ENCODE measurements at places on chromosomes 3 and 15. TPM values are rescaled to one million over a fixed set of nuclear protein-coding genes. Genes with fewer than 3 reads are reported as not detected.

Gene CIDEC
- total RNA-seq: not detected

Gene PPIB
- 559 TPM for total RNA-seq

Gene SPPL2A
- total RNA-seq: 49.1 TPM

Gene SERINC4
- 0.19 TPM for total RNA-seq

Gene COL6A5
- not detected for total RNA-seq

Gene ISG20
- total RNA-seq: 8.8 TPM

Gene AHSG
- 0.28 TPM for total RNA-seq

Gene RETNLB
- not detected for total RNA-seq

Gene CRBN
- 24.0 TPM for total RNA-seq

Gene CHRM5
- not detected for total RNA-seq

Gene SOX14
- not detected for total RNA-seq

Gene GOLGA8G
- total RNA-seq: not detected

Gene ROBO2
- 0.28 TPM for total RNA-seq

Gene PTX3
- total RNA-seq: 0.49 TPM

Gene CELF6
- total RNA-seq: not detected

Gene STAB1
- total RNA-seq: not detected

Gene IQCF6
- total RNA-seq: not detected

Measured in airway epithelial cell (primary cell).